Mesendoderm (in vitro differentiated cells): ENCODE measurements at places on chromosomes 7 and 10.
A peak's percentile ranks its signal among the peaks of the same experiment; 100 is the strongest.

GRCh38 chr7:44891372-44891771, 6.0 kb upstream of the PURB start:
- H3K36me3 ChIP-seq, result no peaks in the 10 kb centered on the region
- no peak overlapping the region for H3K27ac ChIP-seq
- H3K4me3 ChIP-seq, result no peak overlapping the region
- DNase-seq, result no peak
- H3K4me1 ChIP-seq, result no peaks in the 10 kb centered on the region

DNA sequence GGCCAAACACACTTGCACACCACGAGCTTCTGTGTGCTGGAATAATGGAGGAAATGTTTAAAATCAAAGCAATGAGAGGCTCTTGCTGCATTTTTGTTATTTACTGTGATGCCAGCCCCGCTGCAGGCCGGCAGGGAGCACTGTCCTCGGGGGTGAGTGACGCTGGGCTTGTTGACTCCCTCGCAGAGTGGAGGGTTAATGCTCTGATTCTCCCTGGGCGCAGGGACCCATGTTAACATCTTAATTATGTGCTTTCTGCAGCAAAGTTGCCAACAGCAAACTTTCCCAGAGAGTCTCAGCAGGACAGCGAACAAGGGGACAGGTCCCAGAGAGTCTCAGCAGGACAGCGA, 22.9 kb downstream of the SCART1 start:
- H3K4me3 ChIP-seq, result no peak overlapping the region
- no peaks in the 10 kb centered on the region for H3K36me3 ChIP-seq
- H3K27ac ChIP-seq, result no peak overlapping the region
- H3K27me3 ChIP-seq, result no peaks in the 10 kb centered on the region
- no peaks in the 10 kb centered on the region for H3K4me1 ChIP-seq

DNA sequence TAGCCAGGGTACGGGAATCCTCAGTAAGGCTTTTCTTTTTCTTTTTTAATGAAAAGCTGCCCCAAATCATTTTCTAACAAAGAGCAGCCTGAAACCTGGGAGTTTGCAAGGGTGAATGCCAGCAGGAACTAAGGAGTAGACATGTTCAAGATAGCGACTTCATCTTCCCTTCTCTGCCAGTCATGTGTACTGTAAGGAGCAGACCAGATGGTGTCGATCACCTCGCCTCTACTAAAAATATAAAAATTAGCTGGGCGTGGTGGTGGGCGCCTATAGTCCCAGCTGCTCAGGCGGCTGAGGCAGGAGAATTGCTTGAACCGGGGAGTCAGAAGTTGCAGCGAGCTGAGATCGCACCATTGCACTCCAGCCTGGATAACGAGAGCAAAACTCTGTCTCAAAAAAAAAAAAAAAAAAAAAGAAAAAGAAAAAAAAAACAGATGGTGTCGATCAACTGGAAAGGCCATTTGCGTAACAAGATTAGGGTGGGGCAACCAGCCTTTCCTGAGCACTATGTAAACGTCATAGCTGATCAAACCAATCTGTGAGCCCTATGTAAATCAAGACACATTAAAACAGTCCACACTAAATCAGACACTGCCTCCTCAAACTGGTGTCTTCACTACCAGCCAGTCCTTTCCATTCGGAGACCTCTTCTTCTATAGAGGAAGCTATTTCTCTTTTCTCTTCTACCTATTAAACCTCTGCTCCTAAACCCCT, 33.8 kb downstream of the NOLC1 start:
- no peaks in the 10 kb centered on the region for H3K36me3 ChIP-seq
- DNase-seq, result no peak
- no peak overlapping the region for H3K27ac ChIP-seq
- no peak overlapping the region for H3K4me3 ChIP-seq
- no peaks in the 10 kb centered on the region for H3K27me3 ChIP-seq

DNA sequence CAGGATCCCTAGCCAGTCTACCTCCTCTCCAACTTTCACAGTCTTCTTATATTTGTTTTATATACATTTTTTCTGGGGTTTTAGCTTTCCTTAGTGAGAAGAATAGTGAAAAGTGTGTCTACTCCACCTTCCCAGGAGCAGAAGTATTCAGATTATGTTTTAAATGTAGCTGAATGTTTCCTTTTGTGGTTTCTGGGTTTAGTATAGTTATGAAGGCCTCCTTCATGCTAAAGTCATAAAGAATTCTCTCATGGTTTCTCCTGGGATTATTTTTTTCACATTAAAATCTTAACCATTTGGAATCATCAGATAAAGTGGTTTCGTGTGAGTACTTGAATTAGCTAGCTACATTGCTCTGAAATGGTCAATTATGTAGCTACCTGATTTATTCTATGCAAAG, 50.9 kb downstream of the ANKMY2 start:
- DNase-seq, result no peak
- no peaks in the 10 kb centered on the region for H3K36me3 ChIP-seq
- no peak overlapping the region for H3K27ac ChIP-seq

DNA sequence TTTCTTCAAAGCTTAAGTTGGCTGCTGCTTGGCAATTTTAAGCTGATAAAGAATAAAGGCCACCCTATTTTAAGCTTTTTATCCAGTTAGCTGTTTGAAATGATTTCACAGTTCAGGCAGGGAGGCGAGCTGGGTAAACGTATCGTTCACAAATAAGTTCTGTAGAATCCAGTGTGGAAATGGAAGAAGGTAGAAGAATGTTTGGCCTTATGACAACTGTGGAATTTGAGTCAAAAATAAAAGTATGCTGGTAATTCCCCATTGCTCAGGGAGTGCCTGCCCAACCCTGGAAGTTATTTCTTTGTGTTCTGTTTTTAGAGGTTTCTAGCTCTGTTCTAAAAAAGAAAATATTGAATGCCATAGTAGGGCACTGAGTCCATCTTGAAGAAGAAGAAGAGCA, 113.1 kb downstream of the ARL4A start:
- no peak overlapping the region for H3K27ac ChIP-seq
- H3K4me3 ChIP-seq, result no peak overlapping the region
- no peaks in the 10 kb centered on the region for H3K36me3 ChIP-seq

DNA sequence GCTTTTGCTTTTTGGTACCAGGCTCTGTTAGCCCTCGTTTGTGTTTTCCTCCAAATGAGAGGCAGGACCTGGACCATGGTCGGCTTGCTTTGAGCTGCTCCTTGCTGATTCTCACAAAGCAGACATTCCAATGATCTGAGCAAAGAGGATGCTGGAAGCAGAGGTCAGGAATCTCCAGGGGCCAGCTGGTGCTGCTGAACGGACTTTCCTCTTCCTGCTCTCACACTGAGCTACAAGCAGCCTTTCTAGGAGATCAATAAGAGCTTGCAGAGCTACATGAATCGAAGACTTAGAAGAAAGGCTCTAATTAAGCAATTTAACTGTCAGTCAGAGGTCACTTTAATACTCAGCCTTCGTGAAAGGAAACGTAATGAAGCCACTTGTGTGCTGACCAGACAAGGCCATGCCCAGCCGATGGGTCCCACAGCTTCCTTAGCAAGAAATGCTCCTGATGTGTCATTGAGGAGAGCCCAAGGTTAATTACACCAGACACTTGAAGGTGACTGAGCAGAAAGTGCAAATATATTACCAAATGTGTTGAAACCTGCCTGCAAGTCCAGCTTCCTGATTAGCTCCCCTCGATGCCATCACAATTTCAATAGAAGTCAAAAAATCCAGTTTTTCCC, 151.3 kb upstream of the RSU1 start:
- no peak overlapping the region for H3K4me3 ChIP-seq
- no peaks in the 10 kb centered on the region for H3K4me1 ChIP-seq
- H3K27ac ChIP-seq, result no peak overlapping the region
- no peaks in the 10 kb centered on the region for H3K27me3 ChIP-seq

DNA sequence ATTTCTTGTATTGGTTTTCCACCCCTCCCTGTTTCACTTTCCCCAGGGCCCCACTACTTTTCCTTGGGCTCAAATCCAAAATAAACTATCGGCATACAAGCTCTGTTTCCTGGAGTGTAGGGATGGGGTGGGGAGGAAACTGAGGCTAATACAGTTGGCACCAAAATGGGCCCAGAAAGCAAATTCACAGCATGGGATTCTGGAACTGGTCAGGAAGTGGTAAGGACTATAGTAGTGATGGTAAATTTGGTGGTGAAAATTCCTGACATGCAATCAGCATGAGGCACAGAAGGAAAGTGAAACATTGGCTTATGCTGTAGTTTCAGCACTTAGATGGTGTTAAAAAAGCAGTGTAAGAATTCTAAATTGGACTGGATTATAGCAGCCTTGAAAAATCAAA, 8.7 kb upstream of the SAMD9L start:
- no peak for DNase-seq
- H3K27ac ChIP-seq, result no peak overlapping the region
- no peaks in the 10 kb centered on the region for H3K36me3 ChIP-seq
- no peaks in the 10 kb centered on the region for H3K4me1 ChIP-seq
- no peaks in the 10 kb centered on the region for H3K27me3 ChIP-seq
- no peak overlapping the region for H3K4me3 ChIP-seq

- no peak overlapping the region for H3K4me3 ChIP-seq
- no peaks in the 10 kb centered on the region for H3K36me3 ChIP-seq
- peak; percentile 54 for DNase-seq
- no peak overlapping the region for H3K27ac ChIP-seq
- H3K4me1 ChIP-seq, result no peaks in the 10 kb centered on the region
Observed at GRCh38 chr7:30445770-30446169, 32.8 kb downstream of the NOD1 start.

GRCh38 chr10:13741438-13741837, 154.7 kb downstream of the PRPF18 start:
- H3K4me1 ChIP-seq, result no peaks in the 10 kb centered on the region
- peak; percentile 19 for DNase-seq
- H3K27ac ChIP-seq, result no peak overlapping the region
- H3K36me3 ChIP-seq, result no peaks in the 10 kb centered on the region
- no peak overlapping the region for H3K4me3 ChIP-seq

DNA sequence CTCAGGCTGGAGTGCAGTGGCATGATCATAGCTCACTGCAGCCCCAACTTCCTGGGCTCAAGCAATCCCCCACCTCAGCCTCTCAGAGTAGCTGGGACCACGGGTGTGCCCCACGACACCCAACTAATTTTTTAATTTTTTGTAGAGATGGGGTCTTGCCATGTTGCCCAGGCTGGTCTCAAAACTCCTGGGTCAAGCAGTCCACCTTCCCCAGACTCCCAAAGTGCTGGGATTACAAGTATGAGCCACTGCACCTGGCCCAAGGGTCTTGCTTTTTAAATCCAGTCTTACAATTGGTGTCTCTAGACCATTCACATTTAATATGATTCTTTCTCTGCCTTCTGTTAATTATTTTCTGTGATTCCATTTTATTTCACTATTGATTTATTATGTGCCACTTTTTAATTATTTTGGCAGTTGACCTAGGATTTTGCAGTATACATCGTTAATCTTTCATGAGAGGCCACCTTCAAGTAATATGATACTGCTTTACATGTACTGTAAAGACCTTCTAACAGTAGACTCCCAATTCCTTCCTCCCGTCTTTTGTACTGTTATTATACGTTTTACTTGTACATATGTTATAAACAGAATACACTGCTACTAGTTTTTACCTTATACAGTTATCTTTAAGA, 18.7 kb downstream of the MMP21 start:
- H3K36me3 ChIP-seq, result peaks cover 5% of the 10 kb centered on the region
- H3K4me1 ChIP-seq, result no peaks in the 10 kb centered on the region
- H3K27me3 ChIP-seq, result no peaks in the 10 kb centered on the region
- no peak overlapping the region for H3K27ac ChIP-seq
- DNase-seq, result no peak

DNA sequence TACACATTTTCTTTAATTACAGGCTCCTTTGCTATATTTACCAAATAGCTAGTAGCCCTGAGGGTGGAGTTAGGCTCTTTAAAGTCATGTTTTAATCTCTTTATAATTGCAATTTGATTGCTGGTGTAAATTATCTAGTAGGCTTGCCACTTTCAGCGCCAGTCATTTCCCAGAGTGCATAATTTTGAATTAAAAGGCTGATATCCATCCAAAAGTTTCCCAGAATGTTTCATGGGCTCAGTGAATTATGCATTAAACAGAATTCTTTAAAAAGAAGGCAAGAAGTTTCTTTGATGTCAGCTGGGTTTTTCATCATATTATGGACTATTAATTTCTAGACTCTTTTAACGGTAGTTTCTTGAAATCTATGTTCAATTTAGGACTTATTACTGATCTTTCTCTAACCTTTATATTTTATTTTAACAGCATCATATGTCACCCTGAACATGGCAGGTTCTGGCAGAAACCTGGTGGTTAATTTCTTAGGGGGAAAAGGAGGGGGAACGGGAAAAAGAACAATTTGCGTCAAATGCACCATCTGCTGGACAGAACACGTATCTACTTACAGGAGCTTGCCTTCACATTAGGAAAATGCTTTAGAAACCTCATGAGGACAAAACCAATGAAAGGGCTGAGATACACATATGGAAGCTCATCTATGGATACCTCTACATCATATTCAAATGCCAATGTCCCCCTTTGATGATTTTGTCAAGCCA, 171.1 kb downstream of the GRM3 start:
- H3K27ac ChIP-seq, result no peak overlapping the region
- no peaks in the 10 kb centered on the region for H3K27me3 ChIP-seq
- no peak overlapping the region for H3K4me3 ChIP-seq
- H3K4me1 ChIP-seq, result no peaks in the 10 kb centered on the region

GRCh38 chr10:69335063-69335587, 56.8 kb downstream of the HK1 start:
- no peak for DNase-seq
- H3K27ac ChIP-seq, result no peak overlapping the region
- no peaks in the 10 kb centered on the region for H3K27me3 ChIP-seq
- H3K4me1 ChIP-seq, result peaks cover 38% of the 10 kb centered on the region
- H3K4me3 ChIP-seq, result no peak overlapping the region
- no peaks in the 10 kb centered on the region for H3K36me3 ChIP-seq

GRCh38 chr7:12358694-12359093, 45.0 kb downstream of the VWDE start:
- no peaks in the 10 kb centered on the region for H3K36me3 ChIP-seq
- H3K27ac ChIP-seq, result no peak overlapping the region
- no peak for DNase-seq
- H3K4me3 ChIP-seq, result no peak overlapping the region
- H3K27me3 ChIP-seq, result no peaks in the 10 kb centered on the region

GRCh38 chr7:80622541-80622940, 15.9 kb upstream of the CD36 start:
- H3K36me3 ChIP-seq, result no peaks in the 10 kb centered on the region
- H3K27ac ChIP-seq, result no peak overlapping the region
- no peak overlapping the region for H3K4me3 ChIP-seq
- DNase-seq, result no peak
- no peaks in the 10 kb centered on the region for H3K27me3 ChIP-seq

- no peaks in the 10 kb centered on the region for H3K4me1 ChIP-seq
- no peak overlapping the region for H3K27ac ChIP-seq
- DNase-seq, result no peak
- H3K36me3 ChIP-seq, result no peaks in the 10 kb centered on the region
- no peak overlapping the region for H3K4me3 ChIP-seq
Observed at GRCh38 chr10:86294346-86295265, 72.0 kb downstream of the GRID1 start.
